Fibroblast of upper back skin (primary cell): ENCODE measurements at places on chromosomes 1 and 21.

- DNase-seq = no peak
These were observed 195.3 kb downstream of the ZBTB18 start for GRCh38 chr1:244246334-244246733.

- peak; percentile 68 for DNase-seq
These were observed 179.8 kb downstream of the ST6GALNAC3 start for GRCh38 chr1:76254104-76255030.

DNA sequence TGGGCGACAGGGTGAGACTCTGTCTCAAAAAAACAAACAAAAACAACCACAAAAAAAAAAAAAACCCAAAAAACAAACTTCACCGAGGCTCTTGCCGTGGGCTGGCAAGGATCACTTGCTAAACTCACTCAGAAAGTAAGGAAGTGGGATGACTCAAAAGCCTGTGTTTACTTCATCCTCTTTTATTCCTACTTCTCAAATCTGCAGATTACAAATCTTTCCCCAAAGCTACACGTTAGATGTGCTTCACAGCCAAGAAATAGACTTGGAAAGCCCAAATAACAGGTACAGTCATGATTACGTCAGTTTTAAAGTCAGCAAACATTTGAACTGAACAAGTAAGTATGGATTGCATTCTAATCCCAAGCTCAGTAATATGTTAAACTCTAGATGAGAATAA is 359.3 kb downstream of the ADGRL2 start:
- peak; percentile 43 for DNase-seq

DNA sequence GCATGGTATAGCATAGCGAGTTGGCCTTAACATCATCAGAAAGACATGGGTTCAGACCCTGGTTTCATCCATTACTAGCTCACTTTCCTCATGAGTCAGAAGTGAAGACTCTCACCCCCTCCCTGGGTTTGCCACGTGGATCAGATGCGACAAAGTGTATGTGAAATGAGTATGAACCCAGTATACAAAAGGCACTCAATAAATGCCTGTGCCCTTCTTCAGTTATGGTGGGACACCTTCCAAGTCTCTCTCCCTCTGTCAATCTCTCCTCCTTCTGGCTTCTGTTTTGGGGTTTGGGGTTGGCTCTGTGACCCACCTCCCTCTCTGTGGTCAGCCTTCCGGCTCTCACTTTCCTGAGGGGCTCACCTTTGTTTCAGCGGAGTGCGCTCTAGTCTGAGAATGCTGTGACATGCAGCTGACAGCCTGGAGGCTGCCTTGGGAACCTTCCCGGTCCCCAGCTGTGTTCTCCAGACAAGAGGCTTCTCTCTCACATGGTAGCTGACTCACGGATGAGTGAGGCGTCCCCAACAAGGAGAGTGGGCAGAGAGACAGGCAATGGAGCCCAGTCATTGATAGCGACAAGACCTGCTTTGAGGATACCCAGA is 155.0 kb upstream of the EDN2 start:
- peak; percentile 69 for DNase-seq

DNA sequence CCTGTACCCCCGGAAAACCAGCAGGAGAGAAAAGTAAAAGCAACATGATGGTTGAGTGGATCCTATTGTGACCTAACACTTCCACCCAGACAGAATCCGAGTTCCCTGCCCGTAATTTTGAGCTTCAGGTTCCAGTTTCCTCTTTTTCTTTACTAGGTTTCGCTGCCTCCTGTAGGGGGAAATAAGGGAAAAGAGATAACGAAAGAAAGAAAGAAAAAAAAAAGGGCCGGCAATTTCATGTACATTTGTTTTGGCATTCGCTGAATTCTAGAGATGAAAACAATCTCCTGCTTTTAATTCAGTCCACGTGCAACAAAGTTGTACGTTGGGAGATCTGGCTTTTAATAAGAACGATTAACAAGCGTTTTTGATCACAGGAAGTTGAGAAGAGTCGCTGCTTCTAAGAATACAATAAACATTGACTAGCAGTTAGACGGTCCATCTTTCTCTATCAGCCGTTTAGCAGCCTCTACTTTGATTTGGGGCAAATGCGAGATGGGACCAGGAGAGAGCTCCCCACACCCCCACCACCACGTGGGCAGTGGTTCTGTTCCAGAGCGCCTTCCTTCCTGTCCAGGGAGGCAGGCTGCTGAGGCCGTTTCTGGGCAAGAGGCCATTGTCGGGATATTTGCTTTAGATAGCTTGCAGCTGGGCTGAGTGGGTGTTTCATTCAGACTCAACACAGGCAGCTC is 155.9 kb upstream of the RUNX1 start:
- DNase-seq = peak; percentile 96

DNA sequence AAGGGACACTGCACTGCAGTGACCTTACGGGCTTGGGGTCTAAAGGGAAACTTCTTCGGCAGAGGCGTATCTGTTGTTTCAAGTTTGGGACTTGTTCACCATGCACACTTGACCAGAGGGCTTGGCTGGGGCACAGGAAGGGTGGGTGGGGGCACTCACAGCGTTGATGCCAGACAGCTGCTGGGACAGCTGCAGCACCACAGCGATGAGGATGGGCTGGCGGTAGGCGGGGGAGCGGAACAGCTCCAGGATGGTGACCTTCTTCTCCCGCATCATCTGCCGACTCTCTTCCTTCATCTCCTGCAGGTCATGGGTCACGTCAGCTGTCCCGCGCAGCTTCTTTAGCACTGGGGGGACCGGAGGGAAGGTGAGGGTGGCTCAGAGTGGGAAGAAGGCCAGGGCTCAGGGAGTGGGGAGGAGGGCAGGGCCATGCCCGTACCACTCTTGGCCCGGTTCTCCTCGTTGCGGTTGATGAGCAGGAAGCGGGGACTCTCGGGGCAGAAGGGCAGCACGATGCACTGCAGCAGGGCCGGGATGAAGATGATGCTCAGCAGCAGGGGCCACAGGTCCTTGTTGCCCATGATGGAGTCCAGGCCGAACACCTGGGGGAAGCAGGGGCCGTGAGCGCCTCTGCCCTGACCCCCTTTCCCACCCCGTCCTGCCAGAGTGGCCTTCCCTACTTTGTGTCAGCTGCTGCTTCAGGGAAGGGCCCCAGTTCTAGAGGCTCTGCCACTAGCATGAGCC is 29.1 kb downstream of the SLC2A1 start:
- DNase-seq = no peak

DNA sequence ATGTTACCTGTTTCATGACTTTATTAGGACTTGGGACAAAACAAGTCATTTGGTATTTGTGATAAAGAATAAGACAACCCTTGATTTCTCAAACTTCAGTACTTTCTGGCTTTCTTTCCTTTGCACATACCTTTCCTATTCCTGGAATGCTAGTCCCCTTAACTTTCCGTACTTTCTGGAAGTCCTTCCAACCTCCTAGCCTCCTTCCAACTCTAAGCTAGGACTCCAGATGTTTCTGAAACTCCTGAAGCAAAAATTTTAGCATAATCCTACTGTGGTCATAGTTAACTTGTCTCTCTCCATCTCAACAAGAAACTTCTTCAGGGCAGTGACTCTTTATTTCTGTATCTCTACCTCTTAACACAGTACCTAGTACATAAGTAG is 19.8 kb upstream of the C1orf105 start:
- DNase-seq = peak; percentile 28

- DNase-seq = no peak
These were observed 7.3 kb downstream of the HES3 start for GRCh38 chr1:6251233-6251632.

GRCh38 chr1:27521336-27521831 is 31.4 kb upstream of the WASF2 start:
- no peak for DNase-seq

DNA sequence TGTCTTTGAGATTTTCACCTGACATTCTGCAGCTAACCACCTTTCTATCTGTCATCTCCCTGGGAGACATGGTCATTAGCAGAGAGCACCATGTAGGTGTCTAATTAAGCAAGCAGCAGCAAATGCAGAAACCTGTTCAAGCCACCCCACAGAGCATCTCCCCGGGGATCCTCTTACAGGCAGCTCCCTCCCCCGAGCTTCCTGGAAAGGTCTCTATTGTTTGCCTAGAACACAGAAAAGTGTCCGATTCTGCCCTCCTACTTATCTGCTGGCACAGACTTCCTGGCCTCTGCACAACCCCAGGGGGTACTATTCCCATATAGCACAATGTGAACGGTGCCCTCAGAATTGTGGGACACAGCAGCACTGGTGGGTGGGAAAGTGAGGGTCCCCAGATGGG is 46.1 kb downstream of the PLEKHA6 start:
- DNase-seq = no peak

- DNase-seq = no peak
These were observed 20.3 kb upstream of the CLSTN1 start for GRCh38 chr1:9844106-9844505.

DNA sequence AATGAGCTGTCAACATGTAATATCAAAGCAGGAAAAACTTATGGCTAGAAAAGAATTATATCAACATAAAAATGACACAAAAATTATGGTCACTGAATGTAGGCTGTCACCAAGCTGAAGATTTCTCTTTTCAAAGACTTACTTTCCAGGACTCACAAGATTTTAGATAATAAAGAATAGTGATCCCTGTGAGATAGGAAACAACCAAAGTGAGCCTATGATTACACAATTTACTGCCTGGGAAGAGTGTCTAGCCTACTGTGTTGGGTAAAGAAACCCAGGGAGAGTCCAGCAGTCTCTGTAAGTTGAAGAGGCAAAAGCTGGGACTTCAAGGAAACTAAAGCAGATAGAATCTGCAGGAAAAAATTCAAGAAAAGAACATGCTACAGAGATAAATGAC is 20.2 kb upstream of the RGS1 start:
- no peak for DNase-seq

DNA sequence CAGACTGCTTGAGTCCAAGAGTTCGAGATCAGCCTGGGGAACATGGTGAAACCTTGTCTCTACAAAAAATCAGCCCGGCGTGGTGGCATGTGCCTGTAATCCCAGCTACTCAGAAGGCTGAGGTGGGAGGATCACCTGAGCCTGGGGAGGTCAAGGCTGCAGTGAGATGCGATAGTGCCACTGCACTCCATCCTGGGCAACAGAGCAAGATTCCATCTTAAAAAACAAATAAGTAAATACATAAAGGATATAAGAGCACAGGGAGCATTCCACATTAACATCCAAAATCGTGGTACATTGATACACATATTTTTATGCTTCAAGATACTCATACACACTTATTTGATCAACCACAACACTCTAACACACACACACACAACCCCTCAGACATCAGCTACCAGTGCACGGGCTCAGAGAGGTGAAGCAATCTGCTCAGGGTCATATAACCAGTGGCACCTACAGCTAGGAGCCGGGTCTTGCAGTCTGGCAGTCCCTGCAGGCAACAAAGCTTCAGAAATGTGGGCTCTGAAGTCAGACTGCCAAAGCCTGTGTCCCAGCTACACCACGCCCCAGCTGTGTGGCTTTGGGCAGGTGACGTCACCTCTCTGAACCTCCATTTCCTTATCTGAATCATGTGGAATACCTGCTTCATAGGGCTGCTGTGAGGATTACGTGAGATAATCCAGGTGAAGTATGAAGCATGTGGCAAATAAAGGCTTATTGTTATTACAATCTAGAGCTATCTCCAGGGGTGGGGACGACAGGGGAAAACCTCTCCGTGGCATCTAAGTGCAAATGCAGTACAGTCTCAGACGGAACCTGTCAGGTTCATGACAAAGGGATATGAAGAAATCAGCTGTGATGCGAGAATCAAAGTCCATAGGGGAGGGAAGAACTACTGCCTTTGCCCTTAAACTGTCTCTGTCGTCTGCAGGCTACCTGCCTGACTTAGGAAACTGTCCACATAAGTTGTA is 4.8 kb upstream of the CRYBG2 start:
- no peak for DNase-seq

DNA sequence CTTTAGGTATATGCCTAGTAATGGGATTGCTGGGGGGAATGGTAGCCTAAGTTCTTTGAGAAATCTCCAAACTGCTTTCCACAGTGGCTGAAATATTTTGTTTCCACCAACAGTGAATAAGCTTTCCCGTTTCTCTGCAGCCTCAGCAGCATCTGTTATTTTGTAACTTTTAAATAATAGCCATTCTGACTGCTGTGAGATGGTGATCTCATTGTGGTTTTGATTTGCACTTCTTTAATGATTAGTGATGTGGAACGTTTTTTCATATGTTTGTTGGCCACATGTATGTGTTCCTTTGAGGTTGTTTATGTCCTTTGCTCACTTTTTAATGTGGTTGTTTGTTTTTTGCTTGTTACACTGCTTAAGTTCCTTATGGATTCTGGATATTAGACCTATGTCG is 237.4 kb downstream of the CENPF start:
- DNase-seq = peak; percentile 89

DNA sequence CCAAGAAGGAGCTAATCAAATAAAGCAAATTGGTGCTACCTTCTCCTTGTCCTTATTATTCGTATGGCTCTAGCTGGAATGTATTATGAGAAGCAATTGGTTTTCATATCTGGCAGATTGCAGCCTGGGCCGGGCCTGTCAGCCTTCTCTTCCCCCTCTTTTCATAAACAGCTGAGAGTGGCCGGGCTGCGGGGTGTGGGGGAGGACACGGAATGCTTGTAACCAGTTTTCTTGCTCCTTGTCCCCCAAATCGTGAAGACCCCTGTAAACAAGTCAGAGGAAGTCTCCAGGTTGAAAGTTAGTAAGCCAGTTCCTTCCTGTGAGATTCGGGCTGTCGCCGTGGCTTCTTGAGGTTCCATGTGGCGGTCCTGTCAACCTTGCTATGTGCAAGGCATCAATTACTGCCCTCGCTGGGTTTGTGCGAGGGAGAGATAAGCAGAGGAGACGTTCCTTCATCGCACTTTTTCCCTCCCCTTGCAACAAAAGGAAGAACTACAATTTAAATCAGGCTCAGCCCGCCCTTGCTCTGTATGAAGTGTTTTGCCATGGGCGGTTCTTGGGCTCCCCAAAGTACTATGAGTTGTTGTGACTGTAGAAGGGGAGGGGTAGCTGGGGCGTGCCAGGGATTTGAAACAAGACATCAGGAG is 450.7 kb downstream of the CAMTA1 start:
- DNase-seq = no peak

- no peak for DNase-seq
These were observed 513.0 kb downstream of the PTPRU start for GRCh38 chr1:29749024-29749945.

- DNase-seq = peak; percentile 90
These were observed 67.0 kb downstream of the TGFB2 start for GRCh38 chr1:218412171-218412570.

- DNase-seq = peak; percentile 65
These were observed 991 bp downstream of the ANKRD35 start for GRCh38 chr1:145884675-145885074.

GRCh38 chr1:200857804-200858203 is 15.0 kb upstream of the GPR25 start:
- no peak for DNase-seq

GRCh38 chr1:186828611-186829454 is at the start of gene PLA2G4A:
Gene PLA2G4A, plus strand, starts transcription at chr1:186828949. Its CDS starts 25,406 bp downstream, at chr1:186854355.
- peak; percentile 64 for DNase-seq
